Fibroblast of villous mesenchyme (primary cell): ENCODE measurements at places on chromosomes 4 and X. TPM values are rescaled to one million over a fixed set of nuclear protein-coding genes. Genes with fewer than 3 reads are reported as not detected.

Gene UGT2A1
- total RNA-seq = not detected in 2 replicates

Gene FSTL5
- 0.32 TPM in 1 of 2 replicates, not detected in the other for total RNA-seq

Gene MAGEA10
- not detected in 2 replicates for total RNA-seq

Gene SLC26A1
- under 0.01 and 0.32 TPM in 2 replicates for total RNA-seq

Gene HNRNPH2
- total RNA-seq = 57.3 and 74.7 TPM in 2 replicates

Gene SNX25
- 29.6 and 47.1 TPM in 2 replicates for total RNA-seq

Gene MAGEE2
- total RNA-seq = not detected in 2 replicates

Gene DKK2
- total RNA-seq = under 0.01 and 0.43 TPM in 2 replicates

Gene TMPRSS11A
- total RNA-seq = not detected in 2 replicates

Gene CT45A1
- not detected in 2 replicates for total RNA-seq

Gene RBMXL3
- not detected in 2 replicates for total RNA-seq

Gene AWAT2
- not detected in 2 replicates for total RNA-seq

Gene CFAP99
- total RNA-seq = not detected in 2 replicates

Gene CLDN22
- total RNA-seq = under 0.01 TPM in 1 of 2 replicates, not detected in the other

Gene DCX
- not detected in 2 replicates for total RNA-seq

Gene TLR2
- total RNA-seq = under 0.01 and 0.32 TPM in 2 replicates

Gene CDX4
- total RNA-seq = not detected in 2 replicates

Gene ALB
- not detected in 2 replicates for total RNA-seq

Gene CABS1
- total RNA-seq = not detected in 2 replicates

Gene SUPT20HL2
- total RNA-seq = under 0.01 TPM in 1 of 2 replicates, not detected in the other

Gene POU4F2
- total RNA-seq = not detected in 2 replicates

Gene CTAG1B
- not detected in 2 replicates for total RNA-seq

Gene P2RY8
- not detected in 2 replicates for total RNA-seq

Gene ARHGAP36
- total RNA-seq = not detected in 2 replicates

Gene GUCY1A1
- total RNA-seq = 0.32 and 0.43 TPM in 2 replicates

Gene PDCL2
- total RNA-seq = not detected in 2 replicates

Gene CLRN2
- not detected in 2 replicates for total RNA-seq
